ENCODE measurements at places on chromosomes 5 and 9.

DNA sequence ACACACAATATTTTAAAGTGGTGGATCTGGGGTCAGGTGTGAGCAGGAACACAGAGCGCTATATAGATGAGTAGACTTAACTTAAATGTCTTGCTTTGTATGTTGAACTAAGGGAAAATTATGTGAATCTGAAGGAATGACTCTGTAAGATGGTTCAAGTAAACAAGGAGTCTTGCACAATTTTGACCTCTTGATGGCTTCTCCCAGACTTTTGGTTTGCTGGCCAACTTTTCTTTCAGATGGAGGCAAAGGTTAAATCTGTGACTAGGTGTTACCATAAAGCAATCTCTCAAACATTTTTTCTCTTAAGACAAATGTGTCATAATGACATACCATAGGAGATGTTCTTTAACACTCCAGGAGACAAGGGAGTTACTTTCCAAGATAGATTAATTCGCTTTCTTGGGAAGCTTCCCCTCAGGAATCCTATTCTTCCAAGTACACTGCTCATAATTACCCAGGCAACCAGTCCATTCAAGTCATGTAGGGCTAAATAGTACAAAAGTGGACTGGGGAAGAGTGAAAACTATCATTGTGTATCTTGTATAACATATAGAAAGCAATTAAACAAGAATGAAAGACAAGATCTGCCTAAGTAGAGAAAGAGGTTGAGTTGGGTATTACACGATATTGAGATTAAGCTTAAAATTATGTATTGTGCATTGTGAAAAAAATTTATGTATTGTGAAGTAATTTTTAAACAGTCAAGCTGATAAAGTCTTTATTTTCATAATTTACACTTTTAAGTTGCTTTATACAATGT is 60.3 kb upstream of the SLC27A6 start:
- no peak for DNase-seq

DNA sequence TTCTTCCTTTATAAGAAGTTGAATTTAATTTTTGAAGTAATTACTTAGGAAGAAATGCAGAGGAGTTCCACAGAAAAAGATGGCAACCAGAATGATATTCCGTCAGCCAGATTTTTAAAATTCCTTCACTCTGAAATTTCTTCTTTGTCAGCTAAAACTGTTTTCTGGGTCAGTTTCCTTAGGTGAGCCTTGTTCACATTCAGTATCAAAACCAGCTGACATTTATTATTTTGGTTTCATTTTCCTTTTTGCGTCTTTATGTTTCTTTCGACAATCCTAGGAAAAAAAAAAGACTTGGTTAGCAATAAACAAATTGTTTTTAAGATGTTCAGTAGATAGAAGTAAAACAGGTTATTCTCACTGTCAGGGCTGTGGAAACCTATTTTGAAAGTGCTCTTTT is 4.1 kb upstream of the IARS1 start:
- DNase-seq: no peak

DNA sequence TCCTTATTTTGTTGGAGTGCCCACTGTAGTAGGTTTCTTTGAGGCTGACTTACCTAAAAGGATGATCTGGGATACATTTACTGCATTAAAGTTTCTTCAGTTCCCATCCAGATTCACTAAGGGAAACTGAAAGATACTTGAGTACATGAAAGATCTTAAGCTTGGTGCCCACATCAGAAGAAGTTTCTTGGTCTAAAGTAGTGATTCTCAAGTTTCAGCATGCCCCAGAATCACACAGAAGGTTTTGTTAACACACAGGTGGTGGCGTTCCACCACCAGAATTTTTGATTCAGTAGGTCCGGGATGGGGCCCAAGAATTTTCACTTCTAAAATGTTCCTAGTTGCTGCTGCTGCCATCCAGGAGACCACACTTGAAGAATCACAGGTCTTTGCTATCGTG is 171.0 kb downstream of the ZNF462 start:
- DNase-seq: no peak

- DNase-seq: no peak
These were observed 82.8 kb upstream of the TLE1 start for GRCh38 chr9:81772144-81772543.

DNA sequence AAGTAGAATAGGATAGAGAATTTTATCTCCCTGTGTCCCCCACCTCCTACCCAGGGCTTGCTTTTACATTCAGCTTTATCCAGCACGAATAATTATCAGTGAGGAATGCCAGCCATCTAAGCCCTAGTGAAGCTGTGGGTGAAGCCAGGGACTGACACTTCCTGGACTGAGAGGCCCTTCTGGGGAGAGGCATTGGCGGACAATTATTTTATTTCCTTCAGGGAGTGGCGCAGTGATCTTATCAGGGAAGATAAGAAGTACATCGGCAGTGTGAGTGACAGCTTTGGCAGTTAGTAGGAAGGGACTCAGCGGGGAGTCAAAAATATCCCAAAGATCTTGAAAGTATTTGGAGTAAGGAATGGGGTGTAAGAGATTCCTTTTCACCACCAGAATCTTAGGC is 34.9 kb upstream of the RPS23 start:
- DNase-seq: peak; percentile 25

DNA sequence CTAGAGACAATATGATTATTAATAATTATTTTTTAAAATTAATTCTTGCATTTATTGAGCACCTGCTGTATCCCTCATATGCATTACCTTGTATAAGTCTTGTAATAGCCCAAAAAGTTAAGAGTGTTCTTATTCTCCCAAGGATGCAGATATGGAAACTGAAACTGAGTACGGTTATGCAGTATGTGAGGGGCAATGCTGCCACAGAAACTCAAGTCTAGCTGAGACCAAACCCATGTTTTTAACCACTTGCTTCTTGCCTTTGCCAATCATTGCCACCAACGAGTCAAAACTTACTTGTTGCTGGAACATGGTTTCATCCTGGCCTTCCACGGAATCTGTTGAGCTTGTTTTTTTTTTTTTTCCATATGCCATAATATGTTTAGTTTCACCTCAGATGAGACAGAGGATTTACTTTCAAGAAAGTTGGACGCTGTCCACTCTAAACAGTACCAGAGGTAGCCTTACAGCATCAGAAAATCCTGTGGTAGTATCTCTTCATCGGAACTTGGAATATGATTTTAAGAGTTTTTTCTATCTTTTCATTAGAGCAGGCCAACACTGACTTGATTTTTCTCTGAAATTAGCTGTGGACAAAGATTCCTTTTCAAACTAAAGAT is 27.9 kb downstream of the DOCK8 start:
- DNase-seq: no peak

GRCh38 chr5:52748590-52748989 is 39.1 kb upstream of the ITGA1 start:
- DNase-seq: no peak

- no peak for DNase-seq
These were observed 48.6 kb downstream of the COL15A1 start for GRCh38 chr9:98992107-98992884.

DNA sequence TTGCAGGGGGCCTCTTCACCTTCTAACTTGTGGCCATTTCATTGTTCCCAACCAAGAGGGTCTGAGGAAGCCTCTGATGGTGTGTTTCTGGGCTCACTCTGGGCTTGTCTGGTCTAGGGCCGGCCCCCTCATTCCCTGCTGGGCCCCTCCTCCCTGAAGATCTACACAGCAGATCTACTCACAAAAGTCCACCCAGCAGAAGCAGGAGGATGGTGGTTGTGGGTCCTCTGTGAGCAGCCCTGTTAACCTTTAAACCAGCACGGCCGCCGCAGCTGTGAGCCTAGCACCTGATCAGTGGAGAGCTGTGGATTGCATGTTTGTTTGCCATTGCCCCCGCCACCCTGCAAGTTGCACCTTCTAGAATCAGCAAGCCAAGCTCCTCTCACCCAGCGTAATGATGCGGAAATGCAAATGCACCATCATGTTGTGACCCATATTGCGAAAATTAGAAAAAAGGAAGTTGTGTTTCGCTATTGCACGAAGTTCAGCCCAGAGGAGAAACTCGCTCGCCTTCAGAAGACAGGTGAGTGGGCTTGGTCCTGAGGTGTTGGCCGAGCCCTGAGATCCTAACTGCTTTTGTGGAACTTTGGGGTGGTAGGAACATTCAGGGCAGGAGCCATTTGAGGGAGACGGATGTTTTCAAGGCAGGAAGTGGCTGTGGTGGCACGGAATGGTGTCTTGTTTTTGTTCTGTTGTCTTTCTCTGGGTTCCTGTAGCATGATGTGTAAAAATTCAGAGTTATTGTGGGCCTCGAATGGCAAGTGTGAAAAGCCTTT is 16.7 kb downstream of the FGD3 start:
- no peak for DNase-seq

- peak; percentile 82 for DNase-seq
These were observed 125.0 kb upstream of the LPCAT1 start for GRCh38 chr5:1648806-1649205.

DNA sequence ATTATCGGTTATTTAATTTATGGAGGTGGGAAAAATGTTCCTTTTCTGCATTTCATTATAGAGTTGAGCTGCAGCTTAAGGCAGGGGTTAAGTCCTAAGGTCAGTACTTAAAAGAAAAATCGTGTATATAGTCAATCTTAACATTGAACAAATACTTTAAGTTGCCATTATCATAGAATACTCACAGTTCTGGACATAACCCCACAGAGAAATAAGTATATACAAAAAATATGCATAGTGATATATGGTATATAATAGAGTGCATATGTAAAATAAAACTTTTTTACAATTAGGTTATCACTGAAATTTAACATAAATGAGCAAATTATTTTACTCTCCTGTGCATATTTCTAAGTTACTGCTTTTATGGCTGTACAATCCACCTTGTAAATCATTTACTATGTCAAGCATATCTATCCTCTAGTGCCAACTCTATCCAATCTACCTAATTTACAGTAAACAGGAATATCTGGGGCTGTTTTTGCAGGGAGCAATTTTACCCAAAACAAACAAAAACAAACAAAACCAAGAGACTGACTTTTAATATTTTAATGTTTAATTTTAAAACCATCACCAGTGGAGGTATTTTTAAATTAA is 28.8 kb downstream of the TTC39B start:
- DNase-seq: no peak

- no peak for DNase-seq
These were observed 67.3 kb downstream of the PARP8 start for GRCh38 chr5:50733741-50734140.

All from GM23248 (cell line).